Testis (tissue), 5 donors: ENCODE measurements at places on chromosomes 7 and 10. TPM values are rescaled to one million over a fixed set of nuclear protein-coding genes. Genes with fewer than 3 reads are reported as not detected.

Gene PNLIPRP1
- not detected for total RNA-seq

Gene IGFBP1
- 0.50 TPM for total RNA-seq

Gene GPER1
- 3.2 TPM for total RNA-seq

Gene COBL
- 12.3 TPM for total RNA-seq

Gene LRGUK
- total RNA-seq: 13.0 TPM

Gene ZNF467
- total RNA-seq: 3.3 TPM

- no peak for DNase-seq
Measured at GRCh38 chr7:128310499-128310898, 33.2 kb downstream of the RBM28 start.

- DNase-seq: no peak
Measured at GRCh38 chr7:50733552-50733951, 49.1 kb downstream of the GRB10 start.

- no peak for DNase-seq
Measured at GRCh38 chr10:112442063-112442462, 4.7 kb downstream of the ZDHHC6 start.

- DNase-seq: no peak
Measured at GRCh38 chr7:99798972-99799371, 15.0 kb upstream of the CYP3A4 start.

DNA sequence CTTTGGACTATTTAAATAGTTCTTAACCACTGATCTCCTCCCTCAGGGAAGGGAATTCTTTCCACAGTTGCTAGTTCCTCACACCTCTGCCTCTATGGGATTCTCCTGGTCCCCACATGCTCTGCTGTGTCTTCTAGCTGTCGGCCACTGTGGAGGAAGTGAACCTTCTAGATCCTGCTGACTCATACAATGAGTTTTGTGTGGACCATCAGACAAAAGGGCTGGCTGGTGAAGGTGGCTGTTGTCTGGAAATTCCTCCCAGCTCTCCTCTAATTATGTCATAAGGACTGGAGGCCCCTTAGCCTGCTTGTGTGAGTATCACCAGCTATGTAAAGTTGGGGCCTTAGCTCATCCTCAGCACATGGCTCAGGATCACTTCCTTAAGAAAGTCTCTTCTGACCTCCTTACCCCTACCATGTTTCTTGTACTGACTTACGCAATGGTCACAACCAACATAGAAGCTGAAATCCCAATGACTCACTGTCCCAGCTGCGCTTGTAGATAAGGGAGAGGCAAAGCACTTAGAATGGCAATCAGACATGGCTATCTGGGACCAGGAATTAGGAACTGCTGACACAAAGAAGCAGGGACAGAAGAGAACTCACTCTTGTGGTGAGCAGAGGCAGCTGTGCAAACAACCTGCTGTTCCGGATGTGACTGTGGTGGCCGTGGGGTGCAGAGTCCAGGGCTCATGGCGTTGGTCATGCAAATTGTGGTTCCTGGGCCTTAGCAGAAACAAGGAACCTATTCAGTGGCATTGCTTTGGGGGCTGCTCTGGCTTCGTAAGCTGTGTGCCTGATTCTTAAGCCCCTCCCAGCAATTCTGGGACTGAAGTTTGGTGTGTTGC lies 2.5 kb upstream of the MACC1 start:
- peak; percentile 34 for DNase-seq

DNA sequence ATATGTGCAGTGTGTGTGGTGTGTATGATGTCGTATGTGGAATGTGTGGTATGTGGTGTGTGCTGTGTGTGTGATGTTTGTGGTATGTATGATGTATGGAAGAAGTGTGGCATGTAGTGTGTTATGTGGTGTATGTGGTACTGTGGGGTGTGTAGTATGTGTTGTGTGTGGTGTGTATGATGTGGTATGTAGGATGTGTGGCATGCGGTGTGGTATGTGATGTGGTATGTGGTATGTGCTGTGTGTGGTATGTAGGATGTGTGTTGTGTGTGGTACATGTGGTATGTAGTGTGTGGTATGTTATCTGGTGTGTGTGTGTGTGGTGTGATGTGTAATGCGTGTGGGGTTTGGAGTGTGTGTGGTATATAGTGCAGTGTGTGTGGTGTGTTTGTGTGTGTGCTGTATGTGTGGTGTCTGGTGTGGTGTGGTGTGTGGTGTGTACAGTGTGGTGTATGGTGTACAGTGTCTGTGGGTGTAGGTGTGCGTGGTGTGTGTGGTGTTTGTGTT lies 129.6 kb downstream of the ATP6V0E2 start:
- no peak for DNase-seq

GRCh38 chr7:69962186-69963065 lies 364.2 kb downstream of the AUTS2 start:
- peak; percentile 28 for DNase-seq

DNA sequence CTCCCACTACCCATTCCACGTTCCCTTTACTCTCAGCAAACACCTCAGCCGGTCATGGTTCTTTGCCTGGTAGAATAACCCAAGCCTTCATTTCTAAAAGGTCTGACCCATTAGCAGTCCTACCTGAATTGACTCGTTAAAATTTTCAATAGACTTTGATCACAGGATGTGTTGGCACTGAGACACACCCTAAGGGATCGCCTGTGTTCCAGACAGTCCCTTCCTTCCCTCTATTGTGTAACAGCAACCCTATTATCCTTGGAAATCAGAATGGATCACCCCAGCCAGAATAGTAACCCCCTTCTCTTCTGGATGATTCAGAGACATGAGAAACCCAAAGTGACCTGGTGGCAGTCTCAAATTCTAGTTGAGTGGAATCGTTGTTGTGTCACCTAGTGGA lies 20.4 kb upstream of the FAM171A1 start:
- no peak for DNase-seq

GRCh38 chr7:130426564-130426963 lies 14.3 kb downstream of the CEP41 start:
- DNase-seq: no peak

- no peak for DNase-seq
Measured at GRCh38 chr10:62456611-62457101, 82.5 kb downstream of the ZNF365 start.

DNA sequence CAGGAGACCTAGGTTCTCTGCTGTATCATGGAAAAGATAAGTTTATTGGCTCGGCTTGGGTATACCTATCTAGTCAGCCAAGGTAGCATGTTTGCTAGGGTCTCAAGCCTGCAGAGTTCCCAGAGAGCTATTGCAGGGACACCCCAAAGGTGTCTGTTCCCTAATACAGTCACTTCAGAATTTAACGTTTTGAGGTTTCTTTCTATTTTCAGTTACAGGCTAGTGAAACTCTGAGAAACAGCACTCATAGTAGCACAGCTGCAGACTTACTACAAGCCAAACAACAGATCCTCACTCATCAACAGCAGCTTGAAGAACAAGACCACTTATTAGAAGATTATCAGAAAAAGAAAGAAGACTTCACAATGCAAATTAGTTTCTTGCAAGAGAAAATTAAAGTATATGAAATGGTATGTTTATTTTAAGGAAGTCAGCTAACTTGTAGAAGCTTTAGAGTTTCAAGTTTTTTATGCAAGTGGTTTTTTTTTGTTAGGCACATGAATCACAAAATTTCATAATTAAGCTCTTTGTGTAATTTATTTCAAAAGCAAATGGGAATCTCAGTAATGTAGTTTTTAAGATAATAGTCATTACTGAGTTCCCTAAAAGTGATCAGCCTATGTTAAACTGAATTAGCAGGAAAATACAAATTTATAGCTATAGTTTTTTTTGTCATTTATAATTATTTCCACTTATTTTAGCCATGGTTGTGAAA lies 54.9 kb downstream of the AKAP9 start:
- no peak for DNase-seq

DNA sequence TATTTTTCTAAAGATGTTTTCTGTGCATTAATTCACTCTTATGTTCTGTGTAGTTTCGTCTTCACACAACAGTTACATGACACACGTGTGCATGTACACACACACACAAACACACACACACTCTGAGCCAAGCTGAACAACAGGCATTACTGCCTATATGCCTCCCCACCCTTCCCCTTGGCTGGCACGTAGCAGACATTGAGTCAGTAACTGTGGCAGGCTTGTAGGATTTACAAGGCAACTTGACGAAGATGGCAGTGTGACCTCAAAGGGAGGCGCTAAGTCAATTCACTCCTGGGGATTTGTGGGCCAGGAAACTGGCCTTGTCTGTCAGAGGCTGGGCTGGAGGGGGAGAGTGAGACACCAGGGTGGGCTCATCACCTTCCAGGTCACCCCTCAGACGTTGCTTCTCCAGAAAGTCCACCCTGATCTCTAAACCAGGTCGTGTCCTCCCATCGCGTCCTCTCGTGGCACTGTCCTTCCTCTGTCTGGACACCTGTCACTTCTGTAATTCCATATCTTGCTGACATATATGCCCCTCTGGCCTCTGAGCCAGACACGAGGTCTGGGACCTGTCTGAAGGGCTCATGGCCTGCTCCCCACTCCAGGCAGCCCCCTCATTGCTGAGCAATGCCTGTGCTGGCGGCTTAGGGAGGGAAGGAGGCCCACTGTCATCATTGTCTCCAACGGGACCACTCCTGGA lies 41.1 kb upstream of the INPP5A start:
- no peak for DNase-seq

DNA sequence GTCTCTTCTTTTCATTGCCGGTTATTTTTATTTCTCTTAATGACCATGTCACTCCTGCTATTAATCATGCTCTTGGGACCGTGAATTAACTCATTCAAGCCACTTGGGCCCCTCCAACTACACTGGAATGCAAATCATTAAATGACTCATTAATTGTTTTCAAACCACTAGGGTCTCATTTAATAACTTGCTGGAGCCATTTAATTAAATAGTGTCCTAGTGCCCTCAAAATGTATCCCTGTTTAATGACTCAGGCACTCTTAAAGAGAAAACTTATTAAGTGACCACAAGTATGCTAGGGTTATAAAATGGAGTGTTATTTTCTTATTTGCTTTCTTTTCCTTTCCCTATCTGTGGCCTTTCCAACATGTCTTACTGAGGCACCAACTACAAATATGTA lies 73.0 kb downstream of the PLXDC2 start:
- DNase-seq: no peak

DNA sequence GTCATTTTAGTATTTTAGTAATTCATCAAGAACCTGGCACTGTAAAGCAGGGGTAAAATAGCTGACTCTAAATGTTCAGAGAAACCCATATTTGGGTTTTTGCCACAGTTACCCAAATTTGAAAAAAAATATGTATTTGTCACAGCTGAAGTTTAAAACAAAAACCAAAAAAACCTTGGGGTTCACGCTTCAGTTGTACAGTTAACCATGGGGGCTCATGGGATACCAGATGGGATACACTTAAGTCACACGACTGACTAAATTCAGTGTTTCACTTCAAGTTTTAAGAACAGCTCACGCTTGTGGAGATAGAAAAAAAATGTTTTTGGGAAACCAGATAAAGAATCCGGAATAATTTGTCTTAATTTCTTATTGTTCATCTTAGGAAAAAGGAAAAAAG lies 2.1 kb downstream of the ARL3 start:
- DNase-seq: no peak

DNA sequence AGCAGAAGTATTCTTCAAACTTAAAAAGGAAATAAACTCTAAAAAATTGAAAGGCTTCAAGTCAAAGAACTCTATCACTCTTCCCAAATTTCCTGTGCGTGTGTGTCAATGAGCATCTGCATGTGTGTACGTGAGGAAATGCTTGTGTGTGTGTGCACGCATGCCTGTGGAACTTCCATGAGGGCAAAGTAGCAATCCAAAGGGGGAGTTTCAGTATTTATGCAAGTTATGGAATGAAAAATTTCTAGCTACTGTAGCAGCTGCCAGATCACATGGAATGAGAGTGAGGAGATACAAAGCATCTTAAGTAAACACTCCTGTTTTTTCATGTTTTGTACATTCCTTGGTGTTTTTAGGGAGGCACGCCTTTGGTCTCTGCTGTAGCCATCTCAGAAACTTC lies 152.6 kb downstream of the RAPGEF5 start:
- DNase-seq: peak; percentile 27

DNA sequence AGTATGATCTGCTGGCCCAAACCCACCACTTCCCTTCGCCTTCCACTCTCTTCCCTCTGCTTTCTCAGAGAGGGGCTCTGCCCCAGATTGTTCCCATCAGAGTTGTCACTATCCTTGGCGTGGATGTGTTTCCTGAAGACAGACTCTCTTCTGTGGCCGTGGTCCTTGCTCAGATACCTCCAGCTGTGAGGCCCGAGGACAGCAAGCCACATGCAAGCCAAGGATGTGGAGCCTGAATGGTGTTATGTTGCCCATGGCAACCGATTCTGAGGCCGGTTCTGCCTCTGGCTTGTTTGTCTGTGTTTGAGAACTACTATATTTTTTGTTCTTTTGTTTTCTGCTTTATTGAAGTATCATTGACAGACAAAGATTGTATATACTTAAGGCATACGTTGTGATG lies 247.4 kb upstream of the PODXL start:
- DNase-seq: no peak

DNA sequence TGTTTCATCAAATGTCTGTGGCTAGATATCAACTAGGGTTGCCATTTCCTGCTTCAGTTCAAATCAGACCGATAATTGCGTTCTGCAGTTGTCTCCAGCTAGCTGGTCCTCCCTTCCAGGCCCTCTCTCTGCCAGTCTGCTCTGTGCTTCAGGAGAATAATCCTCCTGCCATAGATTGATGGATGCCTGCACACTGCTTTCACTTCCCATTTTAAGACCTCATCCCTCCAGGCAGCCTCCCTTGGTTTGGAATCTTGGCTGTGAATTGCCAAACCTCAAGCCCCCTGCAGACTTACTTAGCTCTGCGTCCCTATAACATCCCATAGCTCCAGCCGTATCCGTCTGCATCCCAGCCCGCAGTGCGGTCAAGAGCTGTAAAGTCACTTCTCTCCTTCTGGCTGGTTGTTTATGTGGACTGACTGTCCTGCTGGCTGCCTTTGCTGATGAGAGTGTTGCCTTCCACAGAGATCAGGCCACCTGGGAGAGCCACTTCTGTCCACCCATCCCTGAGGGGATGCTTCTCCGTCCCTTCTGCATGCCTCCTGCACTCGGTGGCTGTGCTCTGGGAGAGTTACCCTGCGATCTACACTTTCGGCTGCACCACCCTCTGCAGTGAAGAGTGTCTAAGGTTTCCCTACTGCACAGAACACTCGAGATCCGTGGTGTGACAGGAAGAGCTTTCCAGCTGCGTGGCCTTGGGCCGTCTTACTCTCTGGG lies 22.4 kb upstream of the KLF6 start:
- DNase-seq: no peak

DNA sequence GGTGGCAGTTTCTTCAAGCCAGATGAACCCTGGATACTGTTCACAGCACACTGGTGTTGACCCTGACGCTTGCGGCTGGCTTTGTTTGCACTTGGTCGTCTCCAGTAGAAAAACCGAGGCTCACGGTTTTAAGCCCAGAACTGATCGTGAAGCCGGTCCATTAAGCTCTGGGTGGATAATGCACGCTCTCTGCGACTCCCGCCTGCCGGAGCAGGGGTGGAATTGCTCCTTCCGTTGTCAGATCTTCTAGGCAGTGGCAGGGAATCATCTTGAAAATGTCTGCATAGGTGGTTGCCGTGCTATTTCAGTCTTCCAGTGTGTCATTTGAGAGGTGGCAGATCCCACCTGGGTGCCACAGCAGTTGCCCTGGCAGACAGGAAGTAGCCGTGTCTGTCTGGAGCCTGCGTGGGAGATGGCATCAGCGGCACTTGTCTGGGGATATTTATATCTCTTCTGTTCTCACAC lies 35.9 kb upstream of the AP5Z1 start:
- peak; percentile 77 for DNase-seq

GRCh38 chr10:69807696-69808095 lies 6.0 kb downstream of the COL13A1 start:
- no peak for DNase-seq

GRCh38 chr7:7119729-7120128 lies 62.6 kb upstream of the C1GALT1 start:
- DNase-seq: no peak

- DNase-seq: no peak
Measured at GRCh38 chr10:123766761-123767160, 100.6 kb downstream of the GPR26 start.
